Activated CD8-positive, alpha-beta T cell treated with anti-CD3 and anti-CD28 coated beads for 36 hours (primary cell): ENCODE measurements at places on chromosomes 3 and 15.
A peak's percentile ranks its signal among the peaks of the same experiment; 100 is the strongest.

DNA sequence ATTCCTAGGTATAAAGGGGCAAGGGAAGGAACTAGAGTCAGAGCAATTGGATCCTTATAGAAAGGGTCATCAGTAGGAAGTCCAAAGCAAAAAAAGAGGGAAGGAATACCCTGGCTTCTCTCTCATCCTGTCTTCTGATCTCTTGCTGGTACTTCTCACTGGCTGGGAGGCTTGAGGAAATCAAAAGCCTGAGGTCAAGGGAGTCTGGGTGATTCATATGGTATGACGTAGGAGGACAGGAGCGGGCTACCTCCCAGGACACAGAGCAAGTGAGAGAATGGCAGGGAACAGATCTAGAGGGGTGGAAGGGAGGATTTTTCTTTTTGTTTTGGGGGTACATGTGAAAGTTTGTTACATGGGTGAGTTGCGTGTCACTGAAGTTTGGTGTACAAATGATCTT is 76.0 kb downstream of the CFAP20DC start:
- DNase-seq = no peak

- peak; percentile 35 for DNase-seq
Observed at GRCh38 chr3:156150434-156151066, 30.2 kb downstream of the KCNAB1 start.

DNA sequence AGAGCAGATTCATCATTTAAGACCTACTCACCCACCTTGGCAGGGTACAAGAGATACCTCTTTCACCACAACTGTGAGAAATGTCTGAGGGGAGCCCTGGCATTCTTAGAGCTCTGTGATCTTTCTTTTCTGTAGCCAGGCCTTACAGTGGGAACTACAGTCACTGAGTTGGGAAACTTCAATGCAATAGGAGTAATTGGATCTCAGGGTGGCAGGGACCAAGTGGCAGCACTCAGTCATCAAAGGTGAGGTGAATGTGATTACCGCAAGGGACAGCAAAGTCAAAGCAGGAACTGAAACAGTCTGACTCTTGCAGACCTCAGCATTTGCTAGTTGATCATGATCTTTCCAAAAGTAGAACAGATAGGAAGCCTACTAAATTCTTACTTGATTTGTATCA is 7.2 kb upstream of the MCF2L2 start:
- peak; percentile 17 for DNase-seq

DNA sequence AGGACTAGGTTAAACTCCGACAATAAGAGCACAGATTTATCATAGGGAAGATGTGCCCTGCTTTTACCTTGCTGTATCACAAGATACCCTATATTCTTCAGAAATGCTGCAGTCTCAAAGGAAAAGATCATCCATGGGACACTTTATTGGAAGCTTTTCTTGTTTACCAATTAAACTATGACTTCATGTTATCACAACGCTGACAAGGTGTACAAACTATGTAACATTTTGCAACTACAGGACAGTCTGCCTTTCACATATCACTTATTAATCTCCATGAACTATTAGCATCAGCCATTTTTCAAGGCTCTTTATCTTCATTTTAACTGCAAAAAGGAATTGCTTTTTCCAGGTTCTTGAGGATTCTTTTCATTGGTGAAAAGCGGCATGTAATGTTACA is 34.0 kb downstream of the CBLB start:
- DNase-seq = no peak

GRCh38 chr3:181906338-181906737 is 194.6 kb downstream of the SOX2 start:
- no peak for DNase-seq

DNA sequence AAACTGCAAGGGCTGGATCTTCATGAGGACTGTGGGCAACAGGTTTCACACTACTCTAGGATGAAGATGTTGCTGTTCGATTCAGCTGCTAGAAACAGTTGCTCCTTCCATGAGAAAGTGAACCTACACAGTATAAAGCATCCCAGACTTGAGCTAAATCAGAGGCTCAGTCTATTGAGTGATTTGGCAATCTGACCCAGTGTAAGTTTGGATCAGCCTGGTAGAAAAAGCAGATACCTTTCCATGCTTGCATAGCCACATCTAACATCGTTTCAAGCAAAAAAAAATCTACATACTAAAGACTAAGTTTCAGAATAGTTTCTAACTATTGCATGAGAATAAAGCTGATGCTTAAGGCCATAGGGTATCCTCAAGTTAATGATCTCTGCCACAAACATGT is 4.6 kb downstream of the UQCC5 start:
- no peak for DNase-seq

- no peak for DNase-seq
Observed at GRCh38 chr15:91548549-91548948, 305.0 kb upstream of the SLCO3A1 start.

- DNase-seq = no peak
Observed at GRCh38 chr3:148083526-148084182, 614.0 kb upstream of the AGTR1 start.

- peak; percentile 18 for DNase-seq
Observed at GRCh38 chr15:75817138-75817935, 25.9 kb upstream of the UBE2Q2 start.

DNA sequence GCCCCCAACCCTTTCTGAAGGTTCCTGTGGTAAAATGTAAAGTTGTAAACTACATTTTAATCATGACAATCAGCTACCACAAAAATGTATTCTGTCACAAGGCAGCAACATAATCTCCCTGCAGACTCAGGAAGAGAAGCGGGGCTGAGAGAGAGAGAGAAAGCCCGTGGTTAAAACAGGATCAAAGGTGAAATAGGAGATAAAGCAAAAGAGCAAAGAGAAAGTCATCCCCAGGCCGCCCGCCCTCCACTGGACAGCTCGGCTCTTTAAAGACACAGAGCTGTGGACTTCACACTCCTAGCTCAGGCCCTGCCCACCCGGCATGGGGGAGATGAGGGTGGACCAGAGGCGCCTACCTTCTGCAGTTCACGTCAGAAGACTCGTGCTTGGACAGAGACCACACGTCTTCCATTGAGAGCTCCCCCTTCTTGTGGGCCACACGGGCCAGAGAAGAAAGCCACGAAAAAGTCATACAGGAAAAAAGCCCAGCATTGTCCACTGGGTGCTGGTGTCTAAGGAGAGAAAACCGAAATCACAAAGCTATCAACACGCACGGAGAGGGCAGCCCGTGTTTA is 29.4 kb downstream of the ABCC5 start:
- no peak for DNase-seq

DNA sequence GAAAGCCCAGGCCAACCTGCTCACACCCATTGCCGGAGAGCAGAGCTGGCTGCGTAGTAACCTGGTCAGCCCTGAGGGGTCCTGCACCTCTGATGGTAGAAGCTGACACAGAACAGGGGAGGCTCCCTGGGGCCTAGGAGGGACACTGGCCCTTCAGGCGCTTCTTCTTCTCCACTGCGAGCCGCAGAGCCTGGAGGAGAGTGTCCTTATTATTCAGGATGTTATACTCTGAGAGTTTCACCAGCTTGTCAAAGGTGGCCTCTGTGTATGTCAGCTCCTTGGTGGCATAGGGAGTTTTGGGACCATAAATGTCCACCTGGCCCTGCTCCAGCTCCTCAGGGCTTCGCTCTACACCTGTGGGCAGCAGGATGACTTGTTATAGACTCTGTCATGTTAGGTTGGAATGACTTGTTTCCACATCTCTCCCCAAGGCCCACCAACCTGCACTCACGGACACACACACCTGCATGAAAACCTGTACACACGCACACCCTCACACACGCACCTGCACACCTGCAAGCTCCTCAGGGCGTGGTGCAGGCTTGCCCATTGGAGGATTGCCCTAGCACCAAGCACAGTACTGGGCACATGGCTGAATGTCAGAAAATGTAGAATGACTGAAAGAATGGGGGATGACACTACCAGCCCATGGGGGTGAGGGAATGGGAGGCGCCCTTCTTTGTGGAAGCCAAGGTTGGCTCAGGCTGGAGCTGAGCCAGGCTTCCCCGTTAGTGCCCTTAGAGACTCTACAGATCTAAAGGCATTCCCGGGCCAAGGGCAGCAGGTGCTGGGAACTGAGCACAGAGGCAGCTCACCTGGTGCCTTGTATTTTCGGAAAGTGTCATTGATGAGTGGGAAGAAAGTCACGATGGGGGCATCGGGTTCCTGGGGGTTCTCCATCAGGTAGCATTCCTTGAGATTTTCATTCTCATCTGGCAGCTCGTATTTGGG is 11.5 kb upstream of the EHD4 start:
- DNase-seq = no peak

- DNase-seq = no peak
Observed at GRCh38 chr3:134362670-134363380, 11.4 kb downstream of the AMOTL2 start.

DNA sequence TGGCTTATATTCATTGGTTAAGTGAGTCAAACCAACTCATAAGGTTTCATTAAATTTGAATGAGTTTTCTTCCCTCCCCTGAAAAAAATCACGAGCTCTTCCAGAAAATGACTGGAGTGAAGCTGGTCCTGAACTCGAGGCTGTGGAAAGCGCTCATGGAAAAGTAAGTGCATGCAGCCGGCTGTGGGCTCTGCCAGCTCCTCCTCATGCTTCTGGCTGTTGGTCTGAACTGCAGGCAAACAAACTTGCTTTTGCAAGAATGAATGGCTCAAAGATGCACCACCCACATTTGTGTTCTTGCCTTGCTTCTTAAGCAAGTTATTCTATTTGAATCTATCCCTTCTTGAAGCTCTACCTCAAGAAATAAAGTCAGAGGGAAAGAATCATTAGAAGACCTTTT is 6.2 kb downstream of the ETV5 start:
- DNase-seq = no peak

GRCh38 chr3:144968750-144969350 is 997.2 kb downstream of the DIPK2A start:
- no peak for DNase-seq

GRCh38 chr3:133675631-133676335 is 14.0 kb upstream of the TOPBP1 start:
- no peak for DNase-seq

GRCh38 chr3:46335541-46335940 is 18.4 kb upstream of the CCR2 start:
- no peak for DNase-seq

DNA sequence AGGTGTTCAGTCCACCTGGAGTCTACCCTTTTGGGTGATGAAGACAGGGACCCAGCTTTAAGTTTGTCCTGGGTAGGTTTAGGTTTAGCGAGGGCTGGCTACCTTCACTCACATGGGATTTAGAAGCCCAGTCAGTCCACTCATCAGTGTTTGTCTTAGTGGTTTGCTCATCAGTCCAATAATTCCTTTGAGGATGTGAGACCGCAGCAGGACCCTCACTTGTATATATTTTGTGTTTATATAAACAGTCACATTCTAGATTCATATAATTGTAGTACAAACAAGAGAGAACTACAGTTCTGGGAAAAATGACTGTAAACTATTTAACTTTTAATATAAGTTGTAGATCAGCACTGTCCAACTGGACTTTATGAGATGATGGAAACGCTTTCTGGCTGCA is 18.2 kb downstream of the EFCC1 start:
- no peak for DNase-seq
